Activated naive CD8-positive, alpha-beta T cell treated with anti-CD3 and anti-CD28 coated beads, Interleukin-2, amount 10 ng/mL, durations not matched to agents 7 days and 5 days (primary cell): ENCODE measurements at places on chromosomes 2 and 18.

DNA sequence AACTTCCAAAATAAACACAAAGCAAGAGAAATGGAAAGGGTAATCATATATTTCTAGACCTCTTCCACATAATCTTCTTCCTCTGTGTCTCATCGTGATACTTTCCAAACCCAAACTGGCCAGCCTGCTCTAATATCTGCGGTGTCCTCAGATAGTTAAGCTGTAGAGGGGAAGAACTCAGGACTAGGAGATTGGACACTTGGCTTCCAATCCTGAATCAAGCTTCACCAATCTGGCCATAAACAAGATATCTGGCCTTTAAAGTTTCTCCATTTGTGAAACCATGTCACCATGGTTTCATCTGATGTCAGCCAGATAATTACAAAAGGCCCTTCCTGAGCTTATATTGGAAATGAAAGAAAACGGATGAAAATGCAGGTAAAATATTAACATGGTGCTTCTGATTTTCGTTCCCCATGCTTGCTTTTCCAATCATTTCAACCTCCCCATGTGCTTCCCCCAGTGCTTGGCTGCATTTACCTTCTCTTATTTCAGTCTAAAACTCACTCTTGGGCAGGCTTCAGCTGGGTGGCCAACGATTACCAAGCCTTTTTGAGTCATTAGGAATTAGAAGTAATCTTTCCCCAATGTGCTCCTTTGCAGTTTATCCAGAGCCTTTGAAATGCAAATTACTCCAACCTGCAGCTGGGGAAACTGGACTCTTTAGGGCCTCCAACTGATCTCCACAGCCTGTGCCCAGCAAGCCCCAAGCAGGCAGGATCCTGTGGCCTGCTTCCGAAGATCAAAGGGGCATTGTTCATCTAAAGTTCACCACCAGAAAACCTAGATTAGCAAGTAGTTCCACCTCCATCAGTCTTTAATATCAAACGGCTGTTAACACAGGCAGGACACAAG lies 44.5 kb upstream of the MYCN start:
- DNase-seq: no peak

DNA sequence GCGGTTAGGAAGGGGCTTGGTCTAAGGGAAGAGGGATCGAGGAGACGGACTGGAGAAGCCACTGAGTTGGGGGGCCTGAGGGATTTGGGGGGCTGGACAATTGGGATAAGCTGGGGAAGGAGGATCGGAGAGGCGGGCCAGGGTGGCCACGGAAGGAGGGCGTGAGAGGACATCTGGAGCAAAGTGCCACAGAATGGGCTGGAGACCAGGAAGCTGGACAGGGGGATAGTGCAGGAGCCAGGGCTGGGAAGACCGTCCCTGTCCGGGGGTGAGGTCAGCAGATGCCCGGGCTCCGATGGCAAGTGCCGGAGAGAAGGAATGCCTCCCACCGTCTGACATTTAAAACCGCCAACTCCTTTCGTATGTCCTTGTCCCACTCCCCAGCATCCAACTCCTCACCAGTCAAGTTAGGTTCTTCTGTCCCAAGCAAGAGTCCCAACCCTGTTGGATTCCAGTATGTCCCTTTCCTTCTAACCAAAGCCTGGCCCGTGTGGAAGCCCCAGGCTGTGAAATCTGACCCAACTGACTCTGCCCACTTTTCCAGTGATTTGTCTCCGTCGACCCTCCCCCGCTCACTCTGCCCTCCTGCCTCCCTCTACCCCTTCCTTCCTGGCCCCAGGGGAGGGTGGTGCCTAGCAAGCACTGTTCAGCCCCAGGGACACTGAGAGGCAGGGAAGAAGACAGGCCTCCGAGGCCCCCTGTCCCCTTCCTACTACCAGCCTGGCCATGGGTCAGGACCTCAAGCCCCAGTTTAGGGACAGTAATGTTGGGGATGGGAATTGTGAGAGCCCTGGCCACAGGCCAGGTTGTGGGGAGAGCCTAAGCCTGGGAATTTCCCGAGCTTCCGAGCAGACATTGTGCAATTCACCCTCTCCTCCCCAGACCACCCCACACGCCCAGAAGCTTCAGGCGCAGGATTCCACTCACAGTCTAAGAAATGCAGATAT lies 31.5 kb upstream of the TMBIM1 start:
- DNase-seq: no peak

DNA sequence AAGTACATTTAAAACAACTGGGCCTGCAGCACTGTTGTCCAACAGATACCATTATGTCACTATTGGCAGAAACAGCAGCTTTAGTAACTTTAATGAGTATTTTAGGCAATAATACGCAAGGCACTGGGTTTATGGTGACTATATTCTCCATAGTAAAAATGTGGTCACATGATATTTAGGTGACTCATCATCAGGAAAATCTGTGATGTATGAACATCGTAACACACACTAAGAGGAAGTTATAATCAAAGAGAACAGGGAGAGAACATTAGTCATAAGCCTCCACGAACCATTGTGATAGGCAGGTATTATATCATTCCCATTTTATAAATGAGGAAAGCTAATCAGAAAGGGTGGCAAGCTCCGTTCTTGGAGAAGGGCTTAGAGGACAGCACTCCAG lies 36.9 kb downstream of the RAPH1 start:
- DNase-seq: no peak

GRCh38 chr2:11234309-11234708 lies 79.0 kb downstream of the SLC66A3 start:
- no peak for DNase-seq

- no peak for DNase-seq
Measured at GRCh38 chr18:73714466-73714865, 433.2 kb downstream of the FBXO15 start.

DNA sequence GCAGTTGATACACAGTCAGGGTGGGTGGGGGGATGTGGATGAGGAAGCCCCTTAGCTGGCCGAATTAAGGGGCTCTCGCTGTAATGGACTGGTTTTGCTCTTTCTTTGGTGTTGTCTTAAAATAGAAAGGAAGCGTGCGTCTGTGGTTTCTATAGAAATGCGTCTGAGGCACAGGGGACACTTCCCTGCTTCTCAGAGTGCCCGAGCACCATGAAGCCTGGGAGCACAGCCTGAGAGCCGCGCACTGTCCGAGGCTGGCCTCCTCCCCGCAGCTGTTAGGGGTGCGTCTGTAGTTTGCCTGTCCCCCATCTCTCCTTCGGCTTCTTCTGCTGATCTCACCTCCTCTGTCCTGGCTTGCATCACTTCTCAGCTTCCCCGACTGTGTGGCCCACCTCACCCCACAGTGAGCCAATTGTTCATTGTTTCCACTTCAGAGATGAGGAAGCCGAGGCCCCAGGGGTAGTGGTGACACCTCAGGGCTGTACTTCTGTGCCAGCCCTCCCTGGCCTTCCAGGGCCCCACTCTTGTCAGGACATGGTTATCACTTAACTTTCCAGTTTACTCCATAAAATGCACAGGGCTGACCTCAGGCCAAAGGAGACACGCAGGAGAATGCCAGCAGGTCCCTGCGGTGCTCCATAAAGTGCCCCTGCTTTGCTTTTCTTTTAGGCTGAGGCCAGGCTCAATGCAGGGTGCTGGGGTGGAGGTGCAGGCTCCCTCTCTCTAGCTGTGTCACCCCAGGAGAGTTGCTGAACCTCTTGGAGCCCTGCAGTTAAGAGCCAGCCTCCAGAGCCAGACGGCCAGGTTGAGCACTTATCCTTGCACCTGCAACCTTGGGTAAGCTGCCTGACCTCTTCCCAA lies 210.6 kb downstream of the SEPTIN10 start:
- no peak for DNase-seq

- DNase-seq: no peak
Measured at GRCh38 chr2:102138331-102138730, 4.2 kb upstream of the IL1R1 start.

DNA sequence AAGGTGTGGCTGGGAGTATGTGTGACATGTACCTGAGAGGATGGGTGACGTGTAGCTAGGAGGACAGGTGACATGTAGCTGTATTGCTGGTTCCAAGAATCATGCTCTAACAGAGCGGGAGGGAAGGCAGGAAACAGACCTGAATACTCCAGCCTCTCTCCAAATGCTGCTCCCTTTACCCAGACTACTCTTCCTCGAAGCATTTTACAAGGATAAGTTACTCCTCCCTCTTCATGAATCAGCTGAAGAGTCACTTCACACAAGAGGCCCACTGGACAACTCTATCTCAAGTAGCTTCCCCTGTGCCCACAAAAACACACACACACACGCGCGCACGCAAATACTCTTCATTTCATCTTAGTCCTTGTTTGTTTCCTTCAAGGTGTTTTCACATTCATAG lies 52.6 kb upstream of the KIDINS220 start:
- DNase-seq: no peak

DNA sequence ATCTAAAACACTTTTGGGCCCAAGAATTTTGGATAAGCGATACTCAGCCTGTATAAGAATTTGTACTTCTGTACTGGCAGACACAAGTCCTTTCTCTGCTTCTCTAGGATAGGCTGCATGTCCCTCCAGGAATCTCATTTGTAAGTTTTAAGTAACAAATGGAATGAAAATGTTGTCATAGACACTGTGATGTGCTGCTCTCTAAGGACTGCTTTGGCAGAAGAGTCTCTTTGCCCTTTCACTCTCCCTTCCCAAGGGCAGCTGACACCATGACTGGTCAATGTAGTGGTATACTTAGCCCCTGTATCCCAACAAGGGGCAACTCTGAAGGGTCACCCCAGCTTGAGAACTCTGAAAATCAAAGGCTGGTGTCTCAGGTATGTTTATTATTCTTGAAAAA lies 27.3 kb downstream of the PLA2R1 start:
- DNase-seq: no peak

GRCh38 chr2:31075431-31075830 lies 62.8 kb downstream of the GALNT14 start:
- DNase-seq: no peak

DNA sequence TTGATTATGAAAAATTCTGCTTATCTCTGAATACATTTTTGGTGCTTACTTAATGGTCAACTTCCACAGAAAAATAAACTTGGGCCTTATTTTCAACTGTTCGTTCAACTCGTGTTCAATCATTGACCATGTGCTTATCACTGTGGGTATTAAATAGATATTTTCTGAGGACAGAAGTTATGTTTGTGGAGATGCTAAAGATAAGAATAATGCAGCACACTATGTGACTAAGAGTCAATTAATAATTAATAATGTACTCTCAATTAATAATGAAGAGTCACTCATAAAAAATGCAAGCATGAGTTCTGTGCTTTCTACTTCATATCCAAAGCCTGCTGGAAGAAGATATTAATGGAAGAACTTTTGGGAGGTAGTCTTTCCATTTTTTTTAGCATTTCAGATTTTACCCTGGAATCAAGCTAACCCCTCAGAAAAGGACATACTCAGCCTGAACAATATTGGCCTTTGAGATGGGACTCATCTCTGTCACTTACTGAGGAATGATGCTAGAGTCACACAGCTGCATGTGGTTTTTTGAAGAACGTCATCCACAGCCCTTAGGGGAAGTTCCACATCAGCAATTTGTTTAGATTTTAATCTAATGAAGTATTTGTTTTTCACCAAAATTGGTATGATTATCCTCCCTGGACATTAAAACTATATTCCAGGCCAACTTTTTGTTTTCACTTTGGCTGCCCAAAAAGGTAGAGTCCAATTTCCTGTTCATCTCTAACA lies 191.9 kb upstream of the CRIM1 start:
- no peak for DNase-seq

GRCh38 chr2:166539340-166540162 lies 45.5 kb upstream of the SCN7A start:
- DNase-seq: no peak

DNA sequence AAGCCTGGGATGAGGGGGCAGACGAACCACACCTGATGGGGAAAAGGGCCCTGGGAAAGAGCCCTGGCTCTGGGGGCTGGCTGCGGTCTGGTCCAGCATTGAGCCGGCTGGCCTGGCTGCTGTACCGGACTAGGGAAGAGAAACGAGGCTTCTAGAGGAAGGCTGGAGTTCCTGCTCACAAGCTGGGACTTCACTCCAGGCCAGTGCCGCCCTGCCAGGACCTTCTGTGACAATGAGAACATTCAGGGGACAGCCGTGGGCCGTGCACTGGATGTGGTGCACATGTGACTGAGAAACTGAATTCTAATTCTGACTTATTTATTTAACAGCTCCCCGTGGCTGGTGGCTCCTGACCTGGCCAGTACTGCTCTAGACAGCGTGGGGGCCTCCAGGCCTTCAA lies 269.3 kb downstream of the HDAC4 start:
- no peak for DNase-seq

GRCh38 chr18:48728204-48728833 lies 189.5 kb downstream of the CTIF start:
- no peak for DNase-seq

GRCh38 chr2:134127496-134127895 lies 126.4 kb upstream of the MGAT5 start:
- DNase-seq: no peak
